ENCODE measurements at places on chromosomes 16 and 17.

DNA sequence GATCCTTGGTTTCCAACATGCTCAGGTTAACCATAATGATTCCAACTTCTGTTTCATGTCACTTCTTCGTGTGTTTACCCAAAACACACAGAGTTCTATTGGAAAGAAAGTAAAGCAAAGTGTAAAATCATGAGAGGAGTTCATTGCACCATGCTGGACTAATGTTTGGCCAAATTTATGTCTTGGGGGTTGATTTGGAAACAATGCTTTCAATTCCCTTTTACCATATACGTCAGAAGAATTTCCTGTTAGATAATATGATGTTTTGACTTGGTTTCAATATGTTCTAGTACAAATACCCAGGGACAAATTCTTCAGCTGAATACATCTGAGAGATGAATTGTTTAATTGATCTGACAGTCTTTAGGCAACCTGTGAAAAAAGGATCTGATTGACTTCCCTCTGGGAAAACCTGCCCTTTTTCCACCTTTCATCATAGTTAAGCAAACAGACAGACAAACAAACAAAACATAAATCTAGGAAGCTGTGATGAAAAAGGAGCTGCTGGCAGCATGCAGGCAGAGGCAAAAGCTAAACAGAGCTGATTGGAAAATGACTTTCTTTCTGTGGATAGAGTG lies 26.0 kb upstream of the MPHOSPH6 start:
- no peak for DNase-seq
- no peaks in the 10 kb centered on the region for H3K27me3 ChIP-seq
- H3K36me3 ChIP-seq: no peaks in the 10 kb centered on the region
- peaks cover 4% of the 10 kb centered on the region for H3K4me1 ChIP-seq
- H3K27ac ChIP-seq: peak overlapping the region; percentile 14
- H3K4me3 ChIP-seq: no peak overlapping the region

- H3K4me3 ChIP-seq: no peak overlapping the region
- no peaks in the 10 kb centered on the region for H3K27me3 ChIP-seq
- peak overlapping the region; percentile 1 for H3K27ac ChIP-seq
Measured at GRCh38 chr17:2083613-2084035, 28.7 kb downstream of the HIC1 start.

- no peaks in the 10 kb centered on the region for H3K27me3 ChIP-seq
- peak overlapping the region; percentile 50 for H3K27ac ChIP-seq
- DNase-seq: no peak
- H3K4me1 ChIP-seq: peaks cover 22% of the 10 kb centered on the region
- H3K4me3 ChIP-seq: no peak overlapping the region
Measured at GRCh38 chr17:9566067-9566466, 9.6 kb downstream of the STX8 start.

DNA sequence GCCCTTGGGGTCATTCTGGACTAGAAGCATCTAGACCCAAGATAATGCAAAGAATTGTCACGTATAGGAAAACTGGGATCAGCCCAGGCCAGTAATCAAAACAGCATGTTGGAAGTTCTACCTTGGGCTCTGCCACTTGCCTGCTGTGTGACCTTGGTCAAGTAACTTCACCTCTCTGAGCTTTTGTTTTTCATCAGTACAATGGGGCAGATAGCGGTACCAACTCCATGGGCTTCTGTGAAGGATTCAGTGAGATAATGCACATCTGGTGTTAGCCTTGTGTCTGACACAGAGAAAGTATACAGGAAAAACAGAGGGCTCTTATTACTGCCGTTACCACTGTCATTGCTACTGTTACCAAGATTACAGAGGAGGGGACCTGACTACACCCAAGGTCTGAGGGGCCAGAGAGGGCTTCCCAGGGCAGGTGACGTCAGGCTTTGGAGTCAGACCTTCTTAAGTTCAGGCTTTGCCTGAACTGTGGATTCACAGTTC lies 24.6 kb downstream of the CMIP start:
- H3K27ac ChIP-seq: peak overlapping the region; percentile 91
- H3K4me1 ChIP-seq: peaks cover 85% of the 10 kb centered on the region
- H3K36me3 ChIP-seq: peaks cover 5% of the 10 kb centered on the region
- no peak overlapping the region for H3K4me3 ChIP-seq
- DNase-seq: peak; percentile 49
- no peaks in the 10 kb centered on the region for H3K27me3 ChIP-seq

- no peak overlapping the region for H3K27ac ChIP-seq
- no peak for DNase-seq
- H3K4me3 ChIP-seq: no peak overlapping the region
- H3K36me3 ChIP-seq: no peaks in the 10 kb centered on the region
- no peaks in the 10 kb centered on the region for H3K4me1 ChIP-seq
- H3K27me3 ChIP-seq: no peaks in the 10 kb centered on the region
Measured at GRCh38 chr16:73405851-73406250, 357.9 kb upstream of the ZFHX3 start.

DNA sequence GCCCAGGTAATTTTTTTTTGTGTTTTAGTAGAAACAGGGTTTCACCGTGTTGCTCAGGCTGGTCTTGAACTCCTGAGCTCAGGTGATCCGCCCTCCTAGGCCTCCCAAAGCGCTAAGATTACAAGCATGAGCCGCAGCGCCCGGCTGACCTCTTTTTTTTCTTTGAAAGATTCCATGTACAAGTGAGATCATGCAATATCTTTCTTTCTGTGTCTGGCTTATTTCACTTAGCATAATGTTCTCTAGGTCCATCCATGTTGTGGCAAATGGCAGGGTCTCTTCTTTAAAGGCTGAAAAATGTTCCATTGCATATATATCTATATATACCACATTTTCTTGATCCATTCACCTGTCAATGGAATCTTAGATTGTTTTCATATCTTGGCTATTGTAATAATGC lies 255.0 kb upstream of the MYOCD start:
- no peaks in the 10 kb centered on the region for H3K27me3 ChIP-seq
- H3K4me1 ChIP-seq: no peaks in the 10 kb centered on the region
- no peak overlapping the region for H3K27ac ChIP-seq
- DNase-seq: no peak

DNA sequence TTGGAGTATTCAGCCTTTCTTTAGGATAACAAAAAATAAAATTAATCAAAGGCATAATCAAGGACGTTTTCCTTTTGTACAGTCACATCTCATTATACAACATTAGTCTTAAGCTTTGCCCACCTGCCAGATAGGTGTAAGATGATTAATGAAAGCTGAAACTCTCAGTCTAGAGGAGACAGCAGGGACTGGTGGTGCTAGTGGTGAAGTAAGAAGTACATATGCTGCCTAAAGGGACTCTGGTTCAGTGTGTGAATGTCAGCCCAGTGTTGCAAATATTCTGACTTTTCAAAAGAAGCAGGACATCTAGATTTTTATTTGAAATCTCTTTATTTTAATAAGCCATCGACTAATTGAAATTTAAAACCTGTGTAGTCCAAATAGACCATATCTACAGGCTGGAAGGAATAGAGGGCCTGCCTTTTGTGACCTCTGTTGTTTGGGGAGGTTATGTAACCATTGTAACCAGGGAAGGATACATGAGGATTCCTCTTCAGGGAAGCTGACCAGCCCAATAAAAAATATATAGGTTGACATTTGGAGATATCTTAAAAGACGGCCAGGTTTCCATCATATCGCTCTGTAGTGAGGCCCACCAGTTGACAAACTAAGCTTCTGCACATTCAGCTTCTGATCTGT lies 54.1 kb downstream of the FTO start:
- H3K4me3 ChIP-seq: no peak overlapping the region
- H3K27ac ChIP-seq: no peak overlapping the region
- no peaks in the 10 kb centered on the region for H3K4me1 ChIP-seq
- H3K36me3 ChIP-seq: no peaks in the 10 kb centered on the region

GRCh38 chr16:70747703-70748631 lies 53.0 kb downstream of the VAC14 start:
- no peak for DNase-seq
- H3K36me3 ChIP-seq: peaks cover 19% of the 10 kb centered on the region
- H3K27ac ChIP-seq: no peak overlapping the region
- H3K4me1 ChIP-seq: peaks cover 19% of the 10 kb centered on the region
- no peak overlapping the region for H3K4me3 ChIP-seq

DNA sequence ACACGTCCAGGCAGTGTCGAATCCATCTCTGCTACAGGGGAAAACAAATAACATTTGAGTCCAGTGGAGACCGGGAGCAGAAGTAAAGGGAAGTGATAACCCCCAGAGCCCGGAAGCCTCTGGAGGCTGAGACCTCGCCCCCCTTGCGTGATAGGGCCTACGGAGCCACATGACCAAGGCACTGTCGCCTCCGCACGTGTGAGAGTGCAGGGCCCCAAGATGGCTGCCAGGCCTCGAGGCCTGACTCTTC lies 7.2 kb upstream of the CD68 start:
- peak overlapping the region; percentile 46 for H3K4me3 ChIP-seq
- peaks cover 46% of the 10 kb centered on the region for H3K36me3 ChIP-seq
- H3K27me3 ChIP-seq: no peaks in the 10 kb centered on the region
- H3K4me1 ChIP-seq: peaks cover 27% of the 10 kb centered on the region

GRCh38 chr16:47519546-47519945 lies 58.4 kb downstream of the PHKB start:
- DNase-seq: no peak
- peaks cover 24% of the 10 kb centered on the region for H3K36me3 ChIP-seq
- no peak overlapping the region for H3K27ac ChIP-seq
- H3K27me3 ChIP-seq: no peaks in the 10 kb centered on the region
- H3K4me3 ChIP-seq: no peak overlapping the region

GRCh38 chr17:27545562-27546229 lies 85.3 kb upstream of the LGALS9 start:
- no peak overlapping the region for H3K4me3 ChIP-seq
- DNase-seq: no peak
- peaks cover 47% of the 10 kb centered on the region for H3K4me1 ChIP-seq

DNA sequence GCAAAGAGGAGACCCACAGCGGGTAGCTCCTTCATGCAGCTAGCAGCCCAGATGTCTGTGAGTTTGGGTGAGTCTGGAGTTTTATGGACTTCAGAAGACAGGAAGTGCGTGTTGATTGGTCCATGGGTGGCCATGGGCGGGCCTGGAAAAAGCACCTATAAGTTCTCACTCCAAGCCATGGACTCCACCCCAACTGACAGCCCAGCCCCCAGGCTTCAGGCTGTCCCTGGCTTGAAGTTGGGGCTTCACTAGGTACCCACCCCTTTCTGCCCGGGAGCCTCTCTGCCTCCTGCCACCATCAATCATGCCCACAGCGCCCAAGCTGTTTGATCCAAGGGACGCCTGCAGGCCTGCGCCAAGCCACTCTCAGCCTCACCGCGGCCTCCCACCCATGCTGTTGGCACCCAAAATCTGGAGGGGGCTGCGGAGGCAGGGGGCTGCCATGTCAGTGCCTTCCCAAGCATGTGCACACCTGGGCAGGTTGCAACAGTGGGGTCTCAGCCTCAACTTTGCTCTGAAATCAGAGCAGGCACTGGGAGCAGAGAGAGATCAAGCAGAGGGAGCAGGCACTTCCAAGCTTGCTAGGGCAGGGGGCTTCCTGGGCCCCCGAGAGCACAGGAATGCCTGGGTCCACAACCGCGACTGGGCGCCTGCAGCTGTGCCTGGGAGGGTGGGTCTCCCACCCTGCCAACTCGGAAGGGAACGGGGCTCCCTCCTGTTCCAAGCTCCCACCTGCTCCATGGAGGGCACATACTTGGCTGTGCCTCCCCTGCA lies 1503.7 kb downstream of the CDH11 start:
- no peaks in the 10 kb centered on the region for H3K27me3 ChIP-seq
- no peak for DNase-seq
- H3K4me3 ChIP-seq: no peak overlapping the region
- H3K27ac ChIP-seq: no peak overlapping the region
- no peaks in the 10 kb centered on the region for H3K4me1 ChIP-seq

- H3K4me3 ChIP-seq: no peak overlapping the region
- no peak for DNase-seq
- no peak overlapping the region for H3K27ac ChIP-seq
- no peaks in the 10 kb centered on the region for H3K4me1 ChIP-seq
- H3K36me3 ChIP-seq: no peaks in the 10 kb centered on the region
Measured at GRCh38 chr16:65875381-65876055, 491.0 kb upstream of the CDH5 start.

- H3K27me3 ChIP-seq: no peaks in the 10 kb centered on the region
- DNase-seq: no peak
Measured at GRCh38 chr17:34254146-34254545, 939 bp upstream of the CCL2 start.

DNA sequence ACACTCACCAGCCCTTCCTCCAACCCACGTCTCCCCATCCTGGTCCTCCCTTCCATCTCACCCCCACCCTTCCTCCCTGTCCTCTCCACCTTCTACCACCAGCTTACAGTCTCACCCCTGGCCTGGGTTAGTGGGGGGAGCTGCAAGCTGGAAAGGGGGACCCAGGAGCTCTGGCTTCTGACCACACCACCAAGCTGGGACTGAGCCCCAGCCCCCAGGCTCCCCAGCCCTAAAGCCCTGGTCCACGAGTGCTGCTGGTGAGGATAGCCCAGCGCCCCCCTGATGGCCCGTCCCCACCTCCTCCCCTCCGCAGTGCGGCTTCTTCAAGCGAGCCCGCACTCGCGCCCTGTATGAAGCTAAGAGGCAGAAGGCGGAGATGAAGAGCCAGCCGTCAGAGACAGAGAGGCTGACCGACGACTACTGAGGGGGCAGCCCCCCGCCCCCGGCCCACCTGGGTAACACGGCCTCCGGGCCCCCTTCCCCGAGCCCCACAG lies 7.2 kb upstream of the PDK2 start:
- no peak overlapping the region for H3K4me3 ChIP-seq
- H3K27ac ChIP-seq: no peak overlapping the region
- H3K27me3 ChIP-seq: no peaks in the 10 kb centered on the region
- no peaks in the 10 kb centered on the region for H3K36me3 ChIP-seq

- DNase-seq: no peak
- no peak overlapping the region for H3K4me3 ChIP-seq
- H3K27me3 ChIP-seq: no peaks in the 10 kb centered on the region
- no peaks in the 10 kb centered on the region for H3K36me3 ChIP-seq
- no peak overlapping the region for H3K27ac ChIP-seq
Measured at GRCh38 chr16:86065711-86066110, 166.7 kb downstream of the IRF8 start.

- no peaks in the 10 kb centered on the region for H3K27me3 ChIP-seq
- H3K27ac ChIP-seq: peak overlapping the region; percentile 96
- no peak overlapping the region for H3K4me3 ChIP-seq
- H3K36me3 ChIP-seq: no peaks in the 10 kb centered on the region
Measured at GRCh38 chr16:48611329-48612137, 1.6 kb upstream of the N4BP1 start.

DNA sequence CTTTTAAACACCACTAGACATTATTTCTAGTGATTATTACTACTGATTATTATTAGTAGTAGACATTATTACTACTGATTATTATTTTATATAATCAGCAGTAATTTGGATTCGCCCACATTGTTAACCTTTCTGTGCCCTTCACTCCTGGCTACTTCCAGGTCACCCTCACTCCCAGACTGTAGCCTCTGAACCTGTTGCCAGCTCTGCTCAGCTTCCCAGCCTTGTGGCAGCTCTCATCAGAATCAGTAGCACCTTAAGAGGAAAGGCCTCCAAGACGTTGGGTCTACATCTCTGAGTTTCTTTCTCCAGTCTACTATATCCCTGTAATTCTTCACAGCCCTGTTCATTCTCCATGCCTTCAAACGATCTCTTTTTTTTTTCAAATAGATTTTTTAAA lies 137.0 kb downstream of the KATNIP start:
- DNase-seq: no peak
- H3K36me3 ChIP-seq: peaks cover 4% of the 10 kb centered on the region
- no peaks in the 10 kb centered on the region for H3K27me3 ChIP-seq
- no peak overlapping the region for H3K4me3 ChIP-seq

- H3K4me1 ChIP-seq: peaks cover 27% of the 10 kb centered on the region
- DNase-seq: no peak
- H3K36me3 ChIP-seq: peaks cover 10% of the 10 kb centered on the region
- H3K27ac ChIP-seq: no peak overlapping the region
- H3K27me3 ChIP-seq: no peaks in the 10 kb centered on the region
Measured at GRCh38 chr16:89974870-89975269, 26.3 kb downstream of the DEF8 start.
